ENCODE measurements at places on chromosomes 1 and 21.

- H3K36me3 ChIP-seq = peaks cover 22% of the 10 kb centered on the region
- no peaks in the 10 kb centered on the region for H3K27me3 ChIP-seq
- H3K4me3 ChIP-seq = no peak overlapping the region
- H3K27ac ChIP-seq = no peak overlapping the region
- no peak for DNase-seq
Measured at GRCh38 chr21:34122047-34122446, 48.7 kb downstream of the MRPS6 start.

- no peak for DNase-seq
- no peaks in the 10 kb centered on the region for H3K36me3 ChIP-seq
- no peak overlapping the region for H3K4me3 ChIP-seq
- peaks cover 14% of the 10 kb centered on the region for H3K4me1 ChIP-seq
- no peaks in the 10 kb centered on the region for H3K27me3 ChIP-seq
Measured at GRCh38 chr1:212650228-212650627, 41.7 kb downstream of the ATF3 start.

- H3K4me1 ChIP-seq = peaks cover 23% of the 10 kb centered on the region
- H3K36me3 ChIP-seq = no peaks in the 10 kb centered on the region
- H3K27ac ChIP-seq = no peak overlapping the region
- H3K4me3 ChIP-seq = no peak overlapping the region
- H3K27me3 ChIP-seq = no peaks in the 10 kb centered on the region
- peak; percentile 66 for DNase-seq
Measured at GRCh38 chr1:180522213-180522515, 19.8 kb upstream of the ACBD6 start.

- H3K4me3 ChIP-seq = no peak overlapping the region
- no peaks in the 10 kb centered on the region for H3K27me3 ChIP-seq
- H3K36me3 ChIP-seq = no peaks in the 10 kb centered on the region
- H3K27ac ChIP-seq = no peak overlapping the region
Measured at GRCh38 chr1:233251201-233251720, 44.3 kb downstream of the PCNX2 start.

DNA sequence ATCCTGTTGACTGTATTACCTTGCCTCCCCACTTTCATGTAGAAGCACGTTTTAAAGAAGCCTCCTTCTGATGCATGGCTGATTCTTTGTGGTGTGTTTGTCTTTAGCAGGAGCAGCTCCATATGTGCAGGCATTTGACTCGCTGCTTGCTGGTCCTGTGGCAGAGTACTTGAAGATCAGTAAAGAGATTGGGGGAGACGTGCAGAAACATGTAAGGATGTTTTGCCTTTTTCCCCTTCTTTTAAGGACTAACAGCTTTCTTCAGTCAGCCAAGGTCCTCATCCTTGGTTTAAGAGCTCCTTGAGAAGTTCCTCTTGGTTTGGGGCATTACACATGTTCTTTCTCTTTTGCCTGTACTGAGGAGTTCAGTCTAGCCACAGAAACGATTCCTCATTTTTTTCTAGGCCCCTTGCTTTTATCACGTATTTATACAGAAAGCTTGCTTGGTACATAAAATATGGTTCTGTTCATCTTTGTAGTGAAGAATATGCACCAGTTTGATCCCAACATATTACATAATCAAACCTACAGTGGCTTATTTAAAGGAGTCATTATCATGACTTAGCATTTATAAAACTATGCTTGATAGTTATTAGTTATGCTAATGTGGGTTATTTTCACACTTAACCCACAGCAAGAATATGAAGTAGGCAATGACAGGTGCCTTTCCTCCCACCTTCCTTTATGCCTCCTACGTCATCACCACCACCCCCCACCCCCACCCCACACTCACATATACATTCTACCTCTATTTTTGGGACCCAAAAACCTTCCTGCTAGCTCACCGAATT, 19.6 kb downstream of the CAP1 start:
- DNase-seq = no peak
- peak overlapping the region; percentile 61 for H3K27ac ChIP-seq
- no peak overlapping the region for H3K4me3 ChIP-seq

DNA sequence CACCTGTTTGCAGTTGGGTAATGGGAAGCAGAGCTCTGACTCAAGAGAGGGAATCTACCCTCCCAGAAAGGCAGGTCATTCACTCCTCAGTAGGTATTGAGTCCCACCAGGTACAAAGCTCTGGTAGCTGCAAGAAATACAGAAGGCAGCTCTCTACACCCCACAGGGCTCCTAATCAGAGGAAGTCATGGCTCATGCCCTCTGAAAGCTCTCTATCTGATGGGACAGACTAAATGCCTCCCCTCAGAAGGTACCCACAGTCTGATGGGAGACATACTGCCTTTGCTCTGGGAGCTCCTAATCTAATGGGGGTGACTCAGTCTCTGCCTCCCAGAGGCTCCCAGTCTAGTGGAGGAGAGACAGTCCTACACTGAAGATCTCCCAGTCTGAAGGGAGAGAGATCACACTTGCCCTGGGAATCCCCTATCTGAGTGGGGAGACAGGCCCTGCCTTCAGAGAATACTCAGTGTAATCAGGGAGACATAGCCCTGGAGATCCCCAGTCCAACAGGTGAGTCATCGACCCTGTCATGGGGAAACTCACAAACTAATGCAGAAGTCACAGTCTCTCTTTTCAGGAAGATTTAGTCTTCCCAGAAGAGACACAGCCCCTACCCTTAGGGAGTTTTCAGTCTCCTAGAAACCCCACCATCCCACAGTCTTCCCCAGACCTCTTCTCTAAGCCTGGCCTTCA, 23.7 kb downstream of the CAMK1G start:
- H3K4me1 ChIP-seq = peaks cover 9% of the 10 kb centered on the region
- no peaks in the 10 kb centered on the region for H3K27me3 ChIP-seq
- H3K36me3 ChIP-seq = no peaks in the 10 kb centered on the region

DNA sequence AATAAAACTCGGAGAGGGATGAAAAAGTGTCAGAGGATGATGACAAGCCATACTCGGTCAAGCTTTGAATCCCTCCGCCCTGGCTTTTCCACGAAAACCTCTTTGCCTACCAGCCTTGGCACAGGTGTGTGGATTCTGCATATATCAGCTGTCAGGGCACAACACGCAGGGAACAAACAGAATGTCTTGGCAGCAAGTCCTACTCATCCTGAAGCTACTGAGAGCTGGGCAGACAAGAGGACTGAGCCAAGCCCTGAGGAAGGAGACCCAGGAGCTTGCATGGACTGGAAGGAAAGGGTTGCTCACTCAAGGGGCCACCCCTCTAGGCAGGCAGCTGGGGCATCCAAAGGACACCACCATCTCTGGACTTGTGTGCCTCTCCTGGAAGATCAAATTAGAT, 132.4 kb downstream of the HMGB4 start:
- H3K27me3 ChIP-seq = no peaks in the 10 kb centered on the region
- H3K36me3 ChIP-seq = no peaks in the 10 kb centered on the region
- DNase-seq = no peak
- H3K4me1 ChIP-seq = no peaks in the 10 kb centered on the region

DNA sequence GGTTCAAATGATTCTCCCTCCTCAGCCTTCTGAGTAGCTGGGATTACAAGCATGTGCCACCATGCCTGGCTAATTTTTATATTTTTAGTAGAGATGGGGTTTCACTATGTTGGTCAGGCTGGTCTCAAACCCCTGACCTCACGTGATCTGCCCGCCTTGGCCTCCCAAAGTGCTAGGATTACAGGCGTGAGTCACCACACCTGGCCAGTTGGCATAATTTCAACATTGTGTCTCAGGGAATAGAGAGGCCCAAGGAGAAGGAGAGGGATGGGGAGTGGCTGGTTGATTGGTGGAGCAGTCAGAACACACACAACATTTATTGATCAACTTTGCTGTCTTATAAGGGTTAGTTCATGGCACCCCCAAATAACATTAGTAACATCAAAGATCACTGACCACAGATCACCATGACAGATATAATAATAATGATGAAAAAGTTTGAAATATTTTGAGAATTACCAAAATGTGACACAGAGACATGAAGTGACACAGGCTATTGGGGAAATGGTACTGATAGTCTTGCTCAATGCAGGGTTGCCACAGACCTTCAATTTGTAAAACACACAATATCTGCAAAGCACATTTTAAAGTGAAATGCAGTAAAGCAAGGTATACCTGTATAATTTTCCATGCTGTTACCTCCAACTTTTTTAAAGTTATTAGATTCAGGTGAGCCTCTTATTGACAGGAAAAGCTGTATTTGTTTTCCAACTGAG, 15.8 kb upstream of the CYB5R1 start:
- no peak overlapping the region for H3K4me3 ChIP-seq
- no peak overlapping the region for H3K27ac ChIP-seq
- no peak for DNase-seq
- H3K27me3 ChIP-seq = peaks cover 2% of the 10 kb centered on the region
- H3K36me3 ChIP-seq = no peaks in the 10 kb centered on the region
- no peaks in the 10 kb centered on the region for H3K4me1 ChIP-seq

GRCh38 chr1:18937539-18937938, 18.9 kb downstream of the IFFO2 start:
- H3K4me3 ChIP-seq = no peak overlapping the region
- peaks cover 7% of the 10 kb centered on the region for H3K4me1 ChIP-seq
- H3K36me3 ChIP-seq = no peaks in the 10 kb centered on the region
- DNase-seq = no peak
- no peaks in the 10 kb centered on the region for H3K27me3 ChIP-seq
- no peak overlapping the region for H3K27ac ChIP-seq

GRCh38 chr1:173024543-173024942, 26.2 kb downstream of the TNFSF18 start:
- H3K27me3 ChIP-seq = no peaks in the 10 kb centered on the region
- no peak overlapping the region for H3K27ac ChIP-seq
- DNase-seq = peak; percentile 50
- no peaks in the 10 kb centered on the region for H3K36me3 ChIP-seq
- H3K4me1 ChIP-seq = no peaks in the 10 kb centered on the region

DNA sequence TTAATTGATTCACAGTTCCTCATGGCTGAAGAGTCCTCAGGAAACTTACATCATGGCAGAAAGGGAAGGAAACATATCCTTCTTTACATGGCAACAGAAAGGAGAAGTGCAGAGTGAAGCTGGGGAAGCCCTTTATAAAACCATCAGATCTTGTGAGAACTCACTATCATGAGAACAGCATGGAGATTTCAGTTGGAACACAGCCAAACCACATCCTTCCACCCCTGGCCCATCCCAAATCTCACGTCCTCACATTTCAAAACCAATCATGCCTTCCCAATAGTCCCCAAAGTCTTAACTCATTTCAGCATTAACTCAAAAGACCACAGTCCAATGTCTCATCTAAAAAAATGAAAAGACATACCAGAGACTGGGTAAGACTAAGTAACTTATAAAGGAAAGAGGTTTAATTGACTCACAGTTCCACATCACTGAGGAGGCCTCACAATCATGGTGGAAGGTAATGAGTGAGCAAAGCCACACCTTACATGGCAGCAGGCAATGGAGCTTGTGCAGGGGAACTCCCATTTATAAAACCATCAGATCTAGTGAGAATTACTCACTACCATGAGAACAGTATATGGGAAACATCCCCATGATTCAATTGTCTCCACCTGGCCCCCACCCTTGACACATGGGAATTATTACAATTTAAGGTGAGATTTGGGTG, 105.2 kb downstream of the MRPL39 start:
- H3K4me3 ChIP-seq = no peak overlapping the region
- no peak for DNase-seq
- no peaks in the 10 kb centered on the region for H3K36me3 ChIP-seq
- no peaks in the 10 kb centered on the region for H3K4me1 ChIP-seq

GRCh38 chr1:199453723-199454122, 573.8 kb upstream of the NR5A2 start:
- H3K4me3 ChIP-seq = no peak overlapping the region
- H3K27ac ChIP-seq = no peak overlapping the region
- DNase-seq = no peak
- no peaks in the 10 kb centered on the region for H3K27me3 ChIP-seq

- no peaks in the 10 kb centered on the region for H3K27me3 ChIP-seq
- no peak overlapping the region for H3K4me3 ChIP-seq
- no peaks in the 10 kb centered on the region for H3K36me3 ChIP-seq
- H3K27ac ChIP-seq = no peak overlapping the region
Measured at GRCh38 chr1:97767381-97767780, 153.5 kb downstream of the DPYD start.

- DNase-seq = no peak
- H3K4me1 ChIP-seq = peaks cover 21% of the 10 kb centered on the region
- H3K27ac ChIP-seq = no peak overlapping the region
- H3K27me3 ChIP-seq = peaks cover 75% of the 10 kb centered on the region
Measured at GRCh38 chr1:35576061-35576765, 3.1 kb downstream of the TFAP2E start.

- no peak for DNase-seq
- peaks cover 19% of the 10 kb centered on the region for H3K4me1 ChIP-seq
- H3K36me3 ChIP-seq = peaks cover 4% of the 10 kb centered on the region
- H3K4me3 ChIP-seq = no peak overlapping the region
Measured at GRCh38 chr1:109258481-109259466, 9.4 kb downstream of the CELSR2 start.

GRCh38 chr1:210467440-210468043, 138.8 kb downstream of the HHAT start:
- DNase-seq = no peak
- no peaks in the 10 kb centered on the region for H3K36me3 ChIP-seq
- H3K27ac ChIP-seq = no peak overlapping the region
- no peaks in the 10 kb centered on the region for H3K4me1 ChIP-seq
- no peaks in the 10 kb centered on the region for H3K27me3 ChIP-seq

- no peaks in the 10 kb centered on the region for H3K36me3 ChIP-seq
- no peak for DNase-seq
- no peak overlapping the region for H3K4me3 ChIP-seq
- no peaks in the 10 kb centered on the region for H3K4me1 ChIP-seq
Measured at GRCh38 chr1:164087906-164088453, 471.0 kb upstream of the PBX1 start.

DNA sequence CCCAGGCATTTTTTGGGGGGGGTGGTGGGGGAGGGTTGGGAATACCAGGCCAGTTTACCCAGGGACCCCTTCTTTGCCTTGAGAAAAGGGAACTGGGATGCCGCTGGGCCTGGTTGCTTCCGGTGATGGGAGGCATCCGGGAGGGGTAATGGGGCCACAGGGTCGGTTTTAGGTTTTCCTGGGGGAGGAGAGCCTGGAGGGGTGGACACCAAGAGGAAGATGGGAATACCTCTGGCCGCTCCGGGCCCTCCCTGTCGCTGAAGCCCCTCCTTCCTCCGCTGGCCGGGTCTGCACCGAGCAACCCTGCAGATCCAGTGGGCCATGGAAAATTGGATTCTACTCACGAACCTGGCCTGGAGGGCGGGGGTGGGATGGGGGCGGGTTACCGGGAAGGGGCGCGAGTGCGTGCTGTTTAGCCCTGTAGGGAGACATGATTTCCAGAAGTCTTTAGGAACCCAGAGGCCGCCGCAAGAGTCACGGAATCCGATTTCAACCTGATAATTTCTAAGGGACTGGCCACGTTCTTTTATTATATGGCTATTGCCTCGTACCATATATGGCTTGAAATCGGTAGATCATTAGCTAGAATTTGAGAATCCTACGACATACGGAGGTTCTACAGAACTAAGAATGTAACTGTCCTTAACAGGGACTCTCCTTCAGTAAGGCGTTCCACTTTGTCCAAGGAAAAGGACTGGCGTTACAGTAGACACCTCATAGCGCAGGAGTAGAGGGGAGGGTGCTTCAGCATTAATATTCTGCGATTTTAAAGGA, 749 bp downstream of the AKIRIN1 start:
- peak overlapping the region; percentile 60 for H3K27ac ChIP-seq
- H3K36me3 ChIP-seq = peaks cover 5% of the 10 kb centered on the region
- no peaks in the 10 kb centered on the region for H3K27me3 ChIP-seq
- peak overlapping the region; percentile 90 for H3K4me3 ChIP-seq
- DNase-seq = peak; percentile 21
